ENCODE measurements at places on chromosomes 6 and 20.
A peak's percentile ranks its signal among the peaks of the same experiment; 100 is the strongest.

- no peak for DNase-seq
Measured at GRCh38 chr20:9031991-9032390, 36.9 kb upstream of the PLCB4 start.

GRCh38 chr6:7157752-7158616 lies 50.2 kb downstream of the RREB1 start:
- no peak for DNase-seq

DNA sequence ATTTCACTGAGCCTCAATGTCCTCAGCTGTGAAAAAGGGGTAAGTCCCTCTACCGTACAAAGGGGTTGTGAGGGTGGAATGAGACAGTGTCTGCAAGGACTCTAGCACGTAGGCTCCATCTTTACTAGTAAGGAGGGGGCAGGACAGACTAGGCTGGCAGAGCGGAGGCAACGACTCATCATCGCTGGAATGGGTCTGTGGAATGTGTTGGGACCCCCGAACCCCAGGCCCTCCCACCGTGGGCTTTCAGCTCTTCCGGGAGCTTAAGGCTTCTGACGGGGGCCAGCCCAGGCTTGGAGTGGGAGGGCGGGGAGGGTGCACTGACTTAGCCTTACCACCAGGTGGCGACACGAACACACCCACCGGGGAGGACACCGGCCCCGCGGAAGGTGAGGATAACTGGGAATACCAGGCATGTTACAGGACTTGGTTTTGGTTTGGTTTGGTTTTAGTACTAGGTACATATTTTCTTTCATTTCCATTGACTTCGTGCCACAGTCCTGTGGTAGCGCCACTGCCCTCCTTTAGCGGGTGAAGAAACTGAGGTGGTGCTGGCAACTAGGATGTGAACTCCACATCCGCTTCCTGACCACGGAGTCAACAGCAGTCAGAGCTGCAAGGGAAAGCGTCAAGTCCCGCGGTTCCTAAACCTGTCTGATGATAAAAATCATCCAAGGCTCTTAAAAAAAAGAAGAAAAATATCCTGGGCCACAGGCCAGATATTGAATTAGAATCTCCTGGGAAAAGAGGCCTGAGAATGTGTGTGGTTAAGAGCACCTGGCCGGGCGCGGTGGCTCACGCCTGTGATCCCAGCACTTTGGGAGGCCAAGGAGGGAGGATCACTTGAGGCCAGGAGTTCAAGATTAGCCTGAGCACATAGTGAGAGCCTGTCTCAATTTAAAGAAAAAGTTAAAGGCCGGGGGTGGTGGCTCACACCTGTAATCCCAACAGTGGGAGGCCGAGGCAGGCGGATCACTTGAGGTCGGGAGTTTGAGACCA lies 10.3 kb upstream of the TULP1 start:
- DNase-seq, result no peak

DNA sequence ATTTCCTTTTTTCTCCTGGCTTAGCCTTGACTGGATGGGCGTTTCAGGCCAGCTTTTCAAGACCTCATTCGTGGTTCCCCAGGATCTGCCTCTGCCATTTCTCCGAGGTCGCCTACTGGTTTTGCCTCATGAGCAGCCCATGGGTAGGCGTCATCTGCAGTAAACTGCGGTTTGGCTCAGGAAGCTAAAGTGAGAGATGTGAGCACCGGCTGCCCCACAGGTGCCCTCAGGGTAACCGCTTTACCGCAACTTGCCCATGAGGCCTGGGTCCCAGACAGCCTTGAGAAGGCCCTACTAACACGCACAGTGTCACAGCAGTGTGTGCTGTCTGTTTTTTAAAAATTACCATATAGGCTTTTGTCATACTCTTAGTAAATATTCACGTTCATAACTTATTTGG lies 53.4 kb upstream of the TBXT start:
- DNase-seq, result no peak

DNA sequence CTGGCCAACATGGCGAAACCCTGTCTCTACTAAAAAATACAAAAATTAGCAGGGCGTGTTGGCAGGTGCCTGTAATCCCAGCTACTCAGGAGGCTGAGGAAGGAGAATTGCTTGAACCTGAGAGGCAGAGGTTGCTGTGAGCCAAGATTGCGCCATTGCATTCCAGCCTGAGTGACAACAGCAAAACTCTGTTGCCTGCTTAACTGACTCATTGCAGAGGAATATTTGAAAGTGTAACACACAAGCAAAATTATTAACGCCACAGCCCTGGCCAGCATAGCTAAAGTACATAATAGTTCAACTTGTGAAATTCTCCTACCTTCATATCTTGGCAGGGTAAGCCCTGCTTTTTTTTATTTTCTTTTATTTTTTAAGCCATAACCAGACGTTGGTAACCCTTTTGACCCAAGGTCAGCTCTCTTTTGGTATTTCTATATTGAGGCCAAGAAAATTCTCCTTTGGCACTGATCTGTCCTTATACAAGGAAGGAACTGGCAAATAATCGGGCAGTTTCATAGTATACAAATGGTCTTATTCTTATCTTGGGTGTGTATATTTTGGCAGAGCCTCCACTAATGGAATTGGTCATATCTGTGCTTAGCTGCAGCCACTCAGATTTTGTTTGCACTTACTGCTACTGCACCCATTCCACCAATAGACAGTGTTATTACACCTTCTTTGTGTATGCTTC lies 4.0 kb upstream of the ADGRF5 start:
- DNase-seq, result no peak

- no peak for DNase-seq
Measured at GRCh38 chr6:75166773-75167172, 39.1 kb downstream of the COL12A1 start.

DNA sequence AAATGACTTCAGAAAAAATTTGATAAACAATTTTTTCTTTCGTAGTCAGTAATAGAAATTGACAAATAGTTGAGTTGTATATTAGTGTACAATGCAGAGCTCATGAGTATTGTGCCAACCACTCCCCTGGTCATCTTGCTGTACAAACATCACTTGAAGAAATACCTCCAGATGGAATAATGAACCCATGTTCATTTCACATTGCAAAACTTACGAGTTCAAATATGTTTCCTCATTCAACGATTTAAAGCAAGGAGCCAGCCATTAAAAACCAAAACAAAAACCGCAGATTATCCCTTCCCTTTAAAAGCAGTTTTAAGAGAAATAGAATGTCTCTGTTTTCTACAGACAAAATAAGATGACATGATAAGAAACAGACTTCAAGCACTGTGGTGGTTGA lies 62.5 kb downstream of the RALGAPA2 start:
- DNase-seq, result no peak

GRCh38 chr6:11357285-11357684 lies 124.8 kb upstream of the NEDD9 start:
- DNase-seq, result no peak

GRCh38 chr20:61830241-61830930 lies 235.3 kb downstream of the TAF4 start:
- no peak for DNase-seq

DNA sequence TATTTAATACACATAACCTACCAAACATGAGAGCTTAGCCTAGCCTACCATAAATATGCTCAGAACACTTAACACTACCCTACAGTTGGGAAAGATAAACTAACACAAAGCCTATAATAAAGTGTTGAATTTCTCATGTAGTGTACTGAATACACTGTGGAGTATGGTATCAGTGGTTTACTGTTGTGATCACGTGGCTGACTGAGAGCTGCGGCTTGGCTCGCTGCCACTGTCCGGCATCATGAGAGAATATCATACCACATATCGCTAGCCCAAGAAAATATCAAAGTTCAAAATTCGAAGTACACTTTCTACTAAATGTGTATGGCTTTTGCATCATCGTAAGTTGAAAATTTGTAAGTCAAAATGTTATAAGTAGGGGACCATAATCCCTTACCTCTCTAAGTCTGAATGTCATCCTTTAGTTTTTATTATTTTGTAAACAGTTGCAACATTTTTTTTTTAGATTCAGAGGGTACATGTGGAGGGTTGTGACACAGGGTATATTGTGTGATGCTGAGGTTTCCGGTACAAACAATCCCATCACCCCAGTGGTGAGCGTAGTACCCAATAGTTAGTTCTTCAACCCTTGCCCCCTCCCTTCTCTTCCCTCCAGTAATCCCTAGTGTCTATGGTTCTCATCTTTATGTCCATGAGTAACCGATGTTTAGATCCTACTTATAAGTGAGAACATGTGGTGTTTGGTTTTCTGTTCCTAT lies 14.6 kb upstream of the TAAR1 start:
- DNase-seq, result no peak

DNA sequence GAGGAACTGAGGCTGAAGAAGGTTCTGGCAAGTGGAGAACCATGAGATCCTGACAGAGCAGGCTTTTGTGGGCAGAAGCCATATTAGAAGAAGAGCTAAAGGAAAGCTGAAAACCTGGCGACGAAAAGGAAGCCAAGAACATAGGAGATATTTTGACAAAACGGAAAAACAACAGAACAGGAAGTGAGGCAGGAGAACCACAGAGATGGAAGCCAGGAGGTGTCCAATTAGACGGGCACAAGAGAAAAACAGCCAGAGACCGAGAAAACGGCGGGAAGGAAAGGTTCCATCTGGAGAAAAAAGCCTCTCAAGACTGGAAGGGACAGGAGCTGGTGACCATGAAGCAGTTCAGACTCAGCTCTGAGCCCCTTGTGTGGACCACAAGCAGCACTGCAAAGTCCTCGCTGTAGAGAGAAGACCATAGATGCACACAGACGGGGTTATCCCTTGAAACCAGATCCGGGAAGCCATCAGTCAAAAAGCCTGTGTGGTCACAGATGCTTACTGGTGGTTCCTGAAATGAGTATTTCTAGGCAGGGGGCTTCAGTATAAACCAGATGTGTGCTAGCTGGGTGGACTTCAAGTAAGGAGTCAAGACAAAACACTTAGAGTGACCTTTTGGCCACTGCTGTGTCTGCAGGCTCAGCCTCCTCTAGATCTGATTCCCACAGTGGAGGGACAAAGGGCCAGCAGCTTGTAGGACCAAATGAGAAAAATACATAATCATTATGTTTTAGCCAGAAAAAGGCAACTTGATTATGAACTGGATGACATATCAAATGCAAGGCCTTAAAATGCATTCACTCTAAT lies 30.7 kb downstream of the SSR1 start:
- no peak for DNase-seq

DNA sequence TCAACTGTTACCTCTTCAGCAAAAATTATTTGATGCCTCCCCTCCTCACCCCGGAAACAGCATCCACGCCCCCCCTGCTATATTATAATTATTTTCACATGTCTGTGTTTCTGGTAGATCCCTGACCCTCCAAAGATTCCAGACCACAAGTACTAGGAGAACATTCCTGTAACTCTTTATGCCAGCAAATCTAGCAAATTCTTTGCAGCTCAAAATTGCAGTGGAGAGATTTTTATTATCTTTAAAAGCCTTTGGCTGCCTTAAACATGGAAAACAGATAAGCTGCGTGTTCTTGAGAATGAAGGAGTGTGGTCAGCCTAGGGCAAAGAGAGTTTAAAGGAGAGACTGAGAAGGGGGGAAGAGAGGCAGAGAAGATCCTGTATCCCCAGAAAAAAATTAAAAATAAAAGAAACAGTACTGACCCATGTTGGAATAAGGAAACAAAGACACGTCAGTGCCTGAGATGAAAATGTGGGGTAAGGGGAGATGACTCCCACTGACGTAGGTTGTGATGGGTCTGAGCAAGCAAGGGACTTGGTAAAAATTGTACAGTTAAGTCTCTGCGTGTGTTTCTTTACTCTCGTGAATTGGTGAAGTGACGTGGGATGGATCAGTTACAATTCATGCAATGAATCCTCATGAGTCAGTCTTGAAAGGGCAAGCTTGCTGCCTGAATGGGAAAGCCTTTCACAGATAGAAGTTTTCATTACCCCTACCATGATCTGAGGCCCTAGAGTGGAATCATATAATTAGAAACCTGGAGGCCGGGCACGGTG lies 8.3 kb downstream of the ID4 start:
- no peak for DNase-seq

DNA sequence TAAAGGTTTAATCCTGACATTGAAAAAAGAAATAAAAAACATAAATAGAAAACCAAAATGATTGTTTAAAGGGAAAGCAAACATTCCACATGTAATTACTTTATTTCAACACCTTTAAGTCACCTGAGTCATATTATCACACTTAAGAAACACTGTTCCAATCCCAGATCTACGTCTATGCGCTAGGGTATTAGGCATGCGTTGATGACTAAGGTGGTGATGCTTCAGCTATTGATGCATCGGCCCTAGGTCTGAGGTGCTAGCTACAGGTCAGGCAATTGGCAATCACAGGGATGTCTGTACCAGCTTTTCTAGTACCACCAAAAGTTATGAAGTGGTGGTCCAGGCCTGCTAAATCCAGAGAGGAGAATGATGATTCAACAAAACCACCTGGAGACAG lies 97.7 kb upstream of the BCLAF1 start:
- DNase-seq, result no peak

- no peak for DNase-seq
Measured at GRCh38 chr6:117502580-117502979, 20.1 kb downstream of the DCBLD1 start.

GRCh38 chr20:34316196-34316814 lies 13.2 kb upstream of the AHCY start:
- DNase-seq, result no peak

GRCh38 chr20:44704551-44704971 lies 10.6 kb upstream of the CCN5 start:
- DNase-seq, result no peak

- no peak for DNase-seq
Measured at GRCh38 chr6:2469428-2469827, 224.0 kb upstream of the GMDS start.

GRCh38 chr6:84027340-84028181 lies 6.0 kb upstream of the MRAP2 start:
- DNase-seq, result no peak

DNA sequence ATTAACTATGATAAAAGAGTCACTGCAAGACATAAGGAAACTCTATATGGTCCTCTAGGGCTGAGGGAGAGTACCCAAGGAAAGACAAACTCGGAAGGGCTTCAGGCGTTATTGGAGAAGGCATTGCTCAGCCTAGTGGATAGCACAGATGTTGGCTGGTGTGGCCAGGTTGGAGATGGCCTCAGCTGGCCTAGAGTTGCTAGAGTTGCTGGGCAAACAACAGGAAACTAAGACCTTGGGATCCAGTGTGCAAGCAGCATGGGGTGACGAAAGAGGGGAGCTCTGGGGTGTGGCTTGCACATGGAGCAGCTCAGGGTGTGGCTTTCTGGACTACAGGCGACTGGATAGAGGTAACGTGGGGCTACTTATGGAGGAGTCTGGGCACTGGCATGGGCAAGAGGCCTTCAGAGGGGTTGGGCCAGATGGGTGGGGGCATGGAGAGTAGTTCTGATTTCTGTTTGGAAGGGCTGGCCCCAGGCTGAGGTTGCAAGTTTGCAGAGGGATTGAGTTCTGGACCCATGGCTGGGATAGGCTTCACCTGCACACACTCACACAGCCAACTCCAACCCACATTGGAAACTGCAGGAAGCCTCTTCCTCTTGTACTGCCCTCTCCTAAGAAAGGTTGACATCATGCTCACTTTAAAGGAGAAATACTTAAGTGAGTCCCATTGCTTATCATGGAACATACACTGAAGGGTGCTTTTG lies 5.2 kb upstream of the BPIFB6 start:
- no peak for DNase-seq

- no peak for DNase-seq
Measured at GRCh38 chr6:83270971-83271719, 78.0 kb downstream of the RWDD2A start.

- no peak for DNase-seq
Measured at GRCh38 chr6:120383681-120384080, 950.6 kb downstream of the TBC1D32 start.

- peak; percentile 23 for DNase-seq
Measured at GRCh38 chr20:33663161-33664084, 1.3 kb downstream of the C20orf144 start.

GRCh38 chr6:42136508-42137193 lies 5.8 kb downstream of the C6orf132 start:
- no peak for DNase-seq

GRCh38 chr6:4021854-4022695 lies 56.9 kb downstream of the FAM217A start:
- DNase-seq, result no peak
